ENCODE measurements at places on chromosomes 4 and X.

DNA sequence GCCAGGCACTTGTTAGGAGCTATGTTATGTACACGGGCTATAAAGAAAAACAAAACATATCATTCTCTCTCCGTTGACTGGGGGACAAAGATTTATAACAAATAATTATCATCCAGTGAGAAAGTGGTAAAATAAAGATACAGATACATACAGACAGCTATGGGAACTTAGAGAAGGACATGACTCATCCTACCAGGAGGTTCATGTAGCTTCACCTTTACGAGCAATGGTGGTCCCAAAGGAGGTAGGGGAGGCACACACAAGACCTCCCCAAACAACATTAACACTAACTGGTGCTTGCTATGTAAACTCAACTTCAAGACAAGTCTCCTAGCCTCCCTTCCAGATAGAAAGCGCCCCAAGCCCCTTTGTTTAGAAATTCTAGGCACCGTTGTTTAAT is 8.9 kb downstream of the AMBN start:
- DNase-seq: no peak

GRCh38 chrX:102063445-102064074 is 61.9 kb upstream of the TCEAL2 start:
- DNase-seq: no peak

DNA sequence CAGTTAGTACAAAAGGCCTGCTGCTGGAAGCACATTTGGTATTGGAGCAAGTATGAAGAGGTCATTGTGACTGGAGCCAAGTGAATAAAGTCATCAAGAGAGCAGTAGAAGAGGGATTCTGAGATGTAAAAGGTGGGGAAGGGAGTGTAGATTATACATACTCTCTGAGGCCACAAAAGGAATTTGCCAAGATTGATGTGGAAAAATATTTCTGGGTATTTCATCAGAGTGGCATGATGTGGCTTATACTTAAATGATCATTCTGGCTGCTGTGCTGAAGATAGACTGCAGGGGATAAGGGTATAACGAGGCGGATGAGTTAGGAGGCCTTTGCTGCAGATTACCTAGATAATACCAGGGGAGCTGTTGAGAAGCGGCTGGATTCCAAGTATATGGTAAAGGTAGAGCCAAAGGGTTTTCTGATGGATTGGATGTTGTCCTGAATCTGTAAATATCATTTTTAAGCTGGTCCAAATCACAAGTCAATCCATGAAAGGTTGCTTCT is 231.8 kb upstream of the AGA start:
- no peak for DNase-seq

DNA sequence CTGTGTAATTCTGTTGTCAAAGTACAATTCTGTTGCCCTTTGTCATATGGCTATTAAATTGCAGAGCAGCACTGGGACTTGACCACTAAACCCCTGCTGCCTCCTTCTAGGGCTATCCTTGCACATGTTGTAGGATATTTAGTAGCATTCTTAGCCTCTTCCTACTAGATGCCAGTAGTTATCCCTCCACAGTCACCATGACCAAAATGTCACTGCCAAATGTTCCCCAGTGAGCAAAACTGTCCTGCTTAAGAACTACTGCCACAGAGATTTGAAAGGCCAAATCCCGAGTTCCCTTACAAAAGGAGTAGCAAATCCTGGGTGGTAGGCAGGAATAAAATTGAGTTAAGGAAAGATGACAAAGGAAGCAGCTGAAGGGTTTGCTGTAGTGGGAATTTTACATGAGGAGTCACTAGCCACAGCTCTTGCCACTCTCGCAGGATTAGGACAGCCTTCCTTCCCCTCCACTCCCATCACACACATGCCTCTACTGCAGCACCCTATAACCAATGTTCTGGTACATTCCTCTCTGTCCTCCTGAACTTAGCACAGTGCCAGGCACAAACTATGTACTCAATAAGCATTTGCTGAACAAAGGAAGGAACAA is 8.4 kb downstream of the APBB2 start:
- no peak for DNase-seq

GRCh38 chr4:112860830-112861690 is 188.4 kb upstream of the ANK2 start:
- no peak for DNase-seq

DNA sequence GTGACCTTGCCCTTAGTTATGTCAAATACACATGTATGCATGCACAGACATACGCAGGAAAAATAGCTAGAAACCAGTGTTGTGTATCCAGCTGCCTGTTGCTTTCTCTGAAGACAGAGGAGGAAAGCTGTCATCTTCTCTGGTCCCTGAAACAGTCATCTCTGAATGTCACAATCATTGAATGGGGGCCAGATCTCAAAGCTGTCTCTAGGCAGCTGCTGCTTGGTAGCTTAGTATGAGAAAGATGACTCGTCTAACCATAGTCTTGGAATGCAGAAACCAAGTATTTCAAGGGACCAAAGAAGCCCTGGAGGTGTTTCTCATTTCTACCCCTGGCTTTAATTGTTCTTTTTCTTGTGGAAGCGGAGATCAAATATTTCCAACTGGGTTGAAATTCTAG is 4.0 kb downstream of the GRIA3 start:
- no peak for DNase-seq

DNA sequence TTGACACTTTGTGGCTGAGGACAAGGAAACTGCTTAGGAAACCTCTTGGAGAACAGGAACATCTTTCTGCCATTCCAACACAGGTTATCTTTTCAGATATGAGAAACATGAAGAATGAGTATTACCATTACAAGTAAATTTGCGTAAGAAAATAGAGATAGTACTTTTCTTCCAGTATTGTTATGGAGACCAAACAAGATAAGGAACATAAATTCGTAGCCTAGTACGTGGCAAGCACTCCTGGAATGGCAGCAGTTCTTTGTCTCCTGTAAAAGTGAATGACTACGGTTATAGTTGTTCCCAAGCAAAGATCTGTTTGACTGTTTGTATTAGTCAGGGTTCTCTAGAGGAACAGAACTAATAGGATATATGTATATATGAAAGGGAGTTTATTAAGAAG is 843.1 kb downstream of the STIM2 start:
- no peak for DNase-seq

- no peak for DNase-seq
These were observed 122.9 kb downstream of the PPA2 start for GRCh38 chr4:105350859-105351490.

GRCh38 chr4:56656346-56656643 is 24.8 kb downstream of the HOPX start:
- peak; percentile 58 for DNase-seq

DNA sequence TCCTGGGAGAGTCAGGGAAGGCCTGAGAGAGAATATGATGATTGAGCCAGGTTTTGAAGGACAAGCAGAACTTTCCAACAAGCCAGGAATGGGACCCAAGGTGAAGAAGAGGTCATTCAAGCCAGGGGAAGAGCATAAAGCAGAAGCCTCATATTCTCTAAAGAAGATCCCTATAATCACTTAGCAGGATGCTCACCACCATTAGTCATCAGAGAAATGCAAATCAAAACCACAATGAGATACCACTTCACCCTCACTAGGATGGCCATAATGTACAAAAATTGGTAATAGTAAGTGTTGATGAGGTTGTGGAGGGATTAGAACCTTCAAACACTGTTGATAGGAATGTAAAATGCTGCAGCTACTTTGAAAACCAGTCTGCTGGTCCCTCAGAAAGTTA is 20.5 kb upstream of the SUPT20HL1 start:
- no peak for DNase-seq

GRCh38 chr4:101205916-101206315 is 141.4 kb downstream of the PPP3CA start:
- no peak for DNase-seq

- no peak for DNase-seq
These were observed 2.7 kb downstream of the TMEM255A start for GRCh38 chrX:120308558-120308957.

- no peak for DNase-seq
These were observed 65.0 kb downstream of the CLDN34 start for GRCh38 chrX:10032147-10032546.

GRCh38 chrX:13898083-13898482 is 81.2 kb upstream of the GPM6B start:
- DNase-seq: no peak

DNA sequence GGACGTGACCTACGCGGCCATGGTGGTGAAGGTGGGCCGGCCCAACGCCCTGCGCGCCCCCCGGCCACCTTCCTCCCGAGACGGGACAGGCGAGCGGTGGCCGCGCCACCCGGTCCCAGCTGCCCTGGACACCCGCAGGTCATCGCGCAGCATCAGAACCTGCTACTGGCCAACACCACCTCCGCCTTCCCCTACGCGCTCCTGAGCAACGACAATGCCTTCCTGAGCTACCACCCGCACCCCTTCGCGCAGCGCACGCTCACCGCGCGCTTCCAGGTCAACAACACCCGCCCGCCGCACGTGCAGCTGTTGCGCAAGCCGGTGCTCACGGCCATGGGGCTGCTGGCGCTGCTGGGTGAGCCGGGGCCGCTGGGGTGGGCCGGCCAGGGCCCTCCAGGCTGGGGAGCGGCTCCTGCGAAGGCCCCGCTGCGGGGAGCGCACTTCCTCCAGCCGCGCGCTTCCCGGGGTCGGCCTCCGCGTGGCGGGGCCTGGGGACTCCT is 9.0 kb upstream of the SLC26A1 start:
- peak; percentile 72 for DNase-seq

DNA sequence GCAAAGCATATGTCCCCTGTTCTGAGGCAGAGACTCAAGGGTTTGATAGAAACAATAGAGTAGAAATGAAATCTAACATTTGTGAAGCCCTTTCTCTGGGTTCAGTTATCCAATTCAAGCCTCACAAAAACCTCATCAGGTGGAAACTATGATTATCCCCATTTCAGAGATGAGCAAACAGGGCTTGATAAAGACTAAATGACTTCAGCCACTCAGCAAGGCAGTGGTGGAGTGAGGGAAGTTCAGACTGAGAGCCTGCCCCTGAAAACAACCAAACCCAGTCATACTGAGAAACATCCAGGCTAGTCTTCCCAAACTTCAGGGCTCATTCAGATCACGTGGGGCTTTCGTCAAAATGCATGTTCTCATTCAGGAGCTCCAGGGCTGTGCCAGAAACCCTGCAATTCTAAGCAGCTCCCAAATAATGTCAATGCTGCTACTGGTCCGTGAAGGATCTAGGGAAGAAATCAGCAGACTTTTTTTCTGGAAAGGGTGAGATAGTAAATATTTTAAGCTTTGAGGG is 109.6 kb upstream of the KIT start:
- DNase-seq: no peak

GRCh38 chrX:15157624-15158023 is 112.3 kb downstream of the ASB9 start:
- DNase-seq: no peak
